T1000 (cell line): ENCODE measurements at places on chromosomes 5 and 9.

GRCh38 chr9:121282277-121283079 is 14.5 kb downstream of the GSN start:
- no peak for DNase-seq

DNA sequence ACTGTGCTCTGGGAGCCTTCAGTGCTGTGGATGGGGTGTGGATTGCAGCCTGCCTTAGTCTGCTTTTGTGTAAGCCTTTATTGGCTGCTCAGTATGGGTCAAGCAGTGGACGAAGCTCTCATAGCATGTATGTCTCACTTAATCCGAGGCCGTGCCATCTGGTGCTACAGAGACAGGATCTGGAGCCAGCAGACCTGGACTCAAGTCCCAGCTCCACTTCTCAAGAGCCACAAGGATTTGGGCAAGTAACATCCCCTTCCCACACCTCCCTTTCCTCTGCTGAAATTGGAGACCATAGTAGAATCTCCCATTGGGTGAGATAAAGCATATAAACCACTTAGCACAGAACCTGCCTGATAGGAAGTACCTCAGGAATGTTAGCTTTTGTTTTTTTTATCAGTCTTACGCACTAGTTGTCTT is 23.4 kb upstream of the LECT2 start:
- no peak for DNase-seq

DNA sequence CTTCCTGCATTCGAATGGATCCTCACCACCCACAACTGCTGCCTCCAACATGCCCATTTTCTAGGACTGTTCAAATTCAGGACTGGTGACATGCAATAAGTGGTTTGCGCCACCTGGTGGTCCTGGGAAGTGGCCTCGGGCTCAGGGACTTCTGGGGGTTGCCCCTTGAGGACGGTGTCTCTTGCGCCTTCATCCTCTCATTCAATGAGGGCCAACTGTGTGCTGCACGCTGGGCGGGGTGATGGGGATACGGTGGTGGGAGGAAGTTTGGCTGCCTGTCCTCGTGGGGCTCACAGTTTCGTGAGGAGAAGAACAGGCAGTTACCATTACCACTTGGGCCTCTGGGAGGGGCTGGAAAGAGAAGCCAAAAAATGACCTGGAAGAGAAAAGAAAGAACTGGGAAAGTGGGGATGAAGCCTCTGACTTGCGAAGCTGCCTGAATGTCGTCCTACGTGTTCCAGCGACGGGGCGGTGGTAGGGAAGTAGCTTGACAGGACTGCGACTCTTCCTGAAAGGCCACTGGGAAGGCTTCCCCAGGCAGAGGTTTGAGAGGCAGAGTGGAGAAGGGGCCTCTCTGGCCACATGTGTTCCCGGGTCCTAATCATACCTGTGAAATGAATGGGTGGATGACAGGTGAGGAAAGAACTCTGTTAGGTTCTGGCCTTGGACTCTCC is 49.0 kb downstream of the PSD2 start:
- no peak for DNase-seq

DNA sequence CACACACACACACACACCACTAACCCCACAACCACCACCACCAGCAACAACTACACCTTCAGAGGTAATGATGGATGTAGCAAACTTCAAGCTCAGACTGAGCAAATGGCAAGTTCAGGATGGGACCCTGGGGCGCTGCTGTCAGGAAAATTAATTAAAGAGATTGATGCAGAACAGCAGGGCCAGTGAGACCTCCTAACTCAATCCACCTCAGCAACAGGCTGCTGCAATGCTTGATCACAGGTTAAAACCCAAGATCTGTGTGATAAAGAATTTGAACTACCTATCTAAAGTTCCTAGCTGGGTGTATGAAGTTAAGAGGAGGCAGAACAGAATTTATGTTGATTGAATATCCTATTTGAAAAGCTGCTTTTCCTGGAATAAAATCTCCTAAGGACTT is 140.3 kb upstream of the FER start:
- DNase-seq = no peak

- DNase-seq = no peak
Observed at GRCh38 chr9:38183994-38184568, 115.1 kb upstream of the SHB start.

- no peak for DNase-seq
Observed at GRCh38 chr5:37308793-37309192, 59.6 kb upstream of the CPLANE1 start.

DNA sequence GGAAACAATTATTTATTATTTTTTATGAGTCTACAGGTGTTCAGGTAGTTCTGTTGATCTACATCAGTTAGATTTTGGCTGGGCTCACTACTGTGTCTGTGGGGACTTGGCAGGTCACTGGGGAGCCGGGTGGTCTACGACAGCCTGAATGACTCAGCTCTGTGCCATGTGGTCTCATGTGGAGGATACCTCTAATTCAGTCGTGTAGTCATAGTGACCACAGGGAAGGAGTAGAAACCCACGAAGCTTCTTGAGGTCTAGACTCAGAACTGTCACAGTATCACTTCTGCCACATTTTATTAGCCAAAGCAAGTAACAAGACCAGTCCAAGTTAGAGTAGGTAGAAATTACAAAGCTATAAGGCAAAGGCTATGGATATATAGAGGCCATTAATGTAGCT is 64.7 kb upstream of the GRAMD2B start:
- no peak for DNase-seq

DNA sequence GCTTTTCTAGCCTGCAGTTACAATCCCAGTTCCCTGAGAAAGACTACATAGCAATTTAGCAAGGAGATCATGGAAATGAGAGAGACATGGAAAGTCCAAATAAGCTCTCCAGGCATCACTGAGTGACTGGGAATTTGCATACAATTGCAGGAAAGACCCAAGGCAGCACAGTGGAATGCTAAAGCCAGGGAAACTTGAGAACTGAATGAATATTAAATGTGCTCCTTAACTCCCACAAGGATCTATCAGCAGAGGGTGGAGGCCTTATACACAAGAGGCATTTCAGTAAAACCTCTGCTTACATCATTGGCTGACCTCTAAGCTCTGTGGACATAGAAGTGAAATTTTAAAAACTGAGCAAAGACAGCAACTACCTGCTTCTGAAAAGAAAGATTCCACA is 355.6 kb upstream of the DAB2 start:
- DNase-seq = no peak

DNA sequence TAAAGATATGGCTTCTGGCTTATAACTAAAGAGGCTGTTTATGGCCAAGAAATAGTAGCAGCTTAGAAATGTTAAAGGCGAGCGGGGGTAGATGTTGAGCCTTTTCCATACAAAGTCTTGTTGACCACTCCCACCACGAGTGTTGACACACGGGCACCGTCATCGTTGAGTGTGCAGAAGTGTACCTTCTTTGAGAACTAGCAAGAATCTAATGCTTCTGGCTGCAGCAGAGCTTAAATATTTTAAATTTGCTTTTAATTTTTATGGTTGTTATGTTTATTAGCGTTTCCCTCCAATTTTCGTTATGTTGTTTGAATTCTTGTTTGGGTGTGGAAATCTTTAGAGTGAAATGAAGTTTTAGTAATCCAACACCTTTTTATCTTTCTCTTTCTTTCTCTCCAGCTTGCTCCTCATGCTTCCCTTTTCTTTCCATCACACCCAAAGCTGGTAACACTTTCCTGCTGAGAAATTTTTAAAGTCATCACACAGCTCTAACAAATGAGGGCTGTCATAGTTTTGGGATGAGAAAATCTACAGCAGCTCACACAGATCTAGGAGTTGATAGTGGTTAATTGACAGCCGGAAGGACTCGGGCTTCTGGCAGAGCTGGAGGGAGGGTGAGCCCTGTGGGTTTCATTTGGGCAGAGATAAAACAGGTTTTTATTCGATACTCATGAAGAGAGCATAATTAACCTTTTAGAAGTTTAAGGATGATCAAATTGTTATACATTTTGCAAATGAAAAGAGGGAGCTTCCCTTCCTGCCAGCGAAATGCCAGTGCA is 120.1 kb upstream of the ZNF608 start:
- no peak for DNase-seq

DNA sequence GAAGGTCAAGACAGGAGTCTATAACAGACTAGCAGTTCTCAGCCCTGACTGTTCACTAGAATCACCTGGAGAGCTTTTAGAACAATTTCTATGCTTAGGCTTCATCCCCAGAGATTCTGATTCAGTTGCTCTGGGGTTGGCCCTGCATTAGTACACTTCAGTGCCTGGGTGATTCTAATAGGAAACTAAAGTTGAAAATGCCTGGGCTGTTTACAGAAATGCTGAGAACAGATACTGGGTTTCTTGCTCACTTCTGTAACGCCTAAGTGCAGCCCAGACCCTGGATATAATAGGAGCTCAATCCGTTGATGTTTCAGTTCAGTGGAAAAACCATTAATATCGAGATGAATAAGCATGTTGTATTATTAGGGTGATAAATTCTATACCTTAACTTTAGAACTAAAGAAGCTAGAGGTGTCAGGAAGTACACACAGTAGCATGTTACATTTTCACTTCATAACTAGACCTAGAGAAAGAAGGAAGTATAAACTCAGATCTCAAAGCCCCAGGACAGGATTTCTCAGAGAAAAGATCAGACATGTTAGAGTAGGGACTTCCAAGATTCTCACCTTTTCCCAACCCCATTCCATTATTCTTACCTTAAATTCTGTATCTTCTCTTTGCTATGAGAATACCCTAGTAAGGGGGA is 20.4 kb downstream of the HAVCR2 start:
- no peak for DNase-seq

GRCh38 chr9:112380102-112380824 is at the start of gene HSDL2:
HSDL2 (plus strand) TSS chr9:112380108; CDS start chr9:112380164, 56 bp downstream.
- peak; percentile 58 for DNase-seq
